Glomerular endothelial cell (primary cell): ENCODE measurements at places on chromosomes 13 and 19. TPM values are rescaled to one million over a fixed set of nuclear protein-coding genes. Genes with fewer than 3 reads are reported as not detected.

The LILRA2 gene
- not detected in 2 replicates for total RNA-seq

The FAM32A gene
- total RNA-seq: 108 and 142 TPM in 2 replicates

The KLK1 gene
- not detected in 2 replicates for total RNA-seq

The CGB5 gene
- not detected in 2 replicates for total RNA-seq

The ZIM2 gene
- not detected in 2 replicates for total RNA-seq

The SERPINE3 gene
- 0.12 TPM in 1 of 2 replicates, not detected in the other for total RNA-seq

The RFPL4AL1 gene
- total RNA-seq: not detected in 2 replicates

The ZNF625 gene
- total RNA-seq: 8.5 and 12.3 TPM in 2 replicates

The IGSF23 gene
- not detected in 2 replicates for total RNA-seq

The ZNF331 gene
- 6.2 and 8.3 TPM in 2 replicates for total RNA-seq

The NUFIP1 gene
- 3.6 TPM in 2 replicates for total RNA-seq

The ADGRE3 gene
- total RNA-seq: not detected in 2 replicates

The ZFP14 gene
- total RNA-seq: 1.2 and 3.5 TPM in 2 replicates

The PLPP2 gene
- total RNA-seq: 13.9 and 30.5 TPM in 2 replicates
